ENCODE measurements at places on chromosomes 6 and 20.
A peak's percentile ranks its signal among the peaks of the same experiment; 100 is the strongest.

DNA sequence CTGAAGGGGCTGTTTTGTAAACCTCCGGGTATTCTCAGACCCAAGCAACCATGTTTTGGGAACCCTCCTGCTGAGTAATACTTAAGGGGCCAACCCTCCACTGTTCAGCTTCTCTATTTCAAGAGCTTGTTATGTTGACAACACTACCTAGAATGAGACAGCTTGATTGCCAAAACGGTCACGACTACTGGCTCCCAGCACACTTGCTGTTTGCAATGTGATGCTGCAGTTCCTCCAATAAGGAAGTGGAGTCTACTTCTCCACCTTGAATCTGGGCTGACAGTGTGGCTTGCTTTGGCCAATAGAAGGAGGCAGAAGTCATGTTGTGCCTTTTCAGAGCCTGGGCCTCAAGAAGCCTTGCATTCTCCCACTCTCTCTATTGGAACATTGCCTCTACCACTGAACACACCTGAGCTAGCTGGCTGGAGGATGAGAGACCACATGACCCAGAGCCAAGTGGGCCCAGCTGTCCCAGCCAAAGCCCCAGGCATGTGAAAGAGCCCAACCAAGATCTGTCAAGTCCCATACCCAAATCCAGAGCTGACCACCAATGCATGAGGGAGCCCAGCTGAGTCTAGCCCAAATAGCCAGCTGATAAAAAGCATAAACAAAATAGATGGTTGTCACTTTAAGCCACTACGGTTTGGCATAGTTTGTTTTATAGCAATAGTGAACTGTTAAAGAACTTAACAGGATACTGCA, 108.0 kb downstream of the PRND start:
- DNase-seq, result no peak

GRCh38 chr6:4272996-4273395, 137.6 kb upstream of the ECI2 start:
- DNase-seq, result no peak

DNA sequence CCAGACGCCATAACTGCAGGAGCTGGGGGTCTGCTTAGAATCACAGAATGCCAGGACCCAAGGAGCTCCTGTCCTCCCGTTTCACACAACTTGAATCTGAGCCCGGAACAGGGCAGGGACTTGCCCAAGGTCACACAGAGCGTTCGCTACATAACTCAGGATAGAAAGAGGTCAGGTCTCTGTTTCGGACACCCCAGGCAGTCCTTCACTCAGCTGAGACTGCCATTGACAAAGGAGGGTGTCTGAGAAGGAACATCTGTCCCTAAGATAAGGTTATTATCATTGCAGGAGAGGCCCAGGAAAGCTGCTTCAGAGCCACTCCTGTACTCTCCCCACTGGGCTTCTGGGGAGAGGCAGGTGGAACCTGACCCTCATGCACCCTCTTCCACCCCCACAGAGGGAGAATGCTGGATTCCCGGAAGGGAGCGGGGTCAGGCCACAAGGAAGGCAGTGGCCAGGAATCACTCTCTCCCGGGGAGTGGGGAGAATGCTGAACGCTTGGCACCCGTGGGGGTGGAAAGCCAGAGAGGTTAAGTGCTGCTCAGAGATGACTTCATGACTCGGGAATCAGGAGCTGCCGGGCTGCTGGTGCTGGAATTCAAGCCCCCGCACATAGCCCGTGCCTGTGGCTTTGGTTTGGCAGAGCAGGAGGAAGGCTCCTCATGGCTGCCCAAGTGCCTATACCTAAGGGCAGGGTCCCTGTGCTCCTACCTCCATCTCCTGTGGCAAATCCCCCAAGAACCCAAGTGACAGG, 10.7 kb downstream of the SDC4 start:
- peak; percentile 98 for DNase-seq

- no peak for DNase-seq
These were observed 922.8 kb upstream of the GJE1 start for GRCh38 chr6:141209890-141210289.

DNA sequence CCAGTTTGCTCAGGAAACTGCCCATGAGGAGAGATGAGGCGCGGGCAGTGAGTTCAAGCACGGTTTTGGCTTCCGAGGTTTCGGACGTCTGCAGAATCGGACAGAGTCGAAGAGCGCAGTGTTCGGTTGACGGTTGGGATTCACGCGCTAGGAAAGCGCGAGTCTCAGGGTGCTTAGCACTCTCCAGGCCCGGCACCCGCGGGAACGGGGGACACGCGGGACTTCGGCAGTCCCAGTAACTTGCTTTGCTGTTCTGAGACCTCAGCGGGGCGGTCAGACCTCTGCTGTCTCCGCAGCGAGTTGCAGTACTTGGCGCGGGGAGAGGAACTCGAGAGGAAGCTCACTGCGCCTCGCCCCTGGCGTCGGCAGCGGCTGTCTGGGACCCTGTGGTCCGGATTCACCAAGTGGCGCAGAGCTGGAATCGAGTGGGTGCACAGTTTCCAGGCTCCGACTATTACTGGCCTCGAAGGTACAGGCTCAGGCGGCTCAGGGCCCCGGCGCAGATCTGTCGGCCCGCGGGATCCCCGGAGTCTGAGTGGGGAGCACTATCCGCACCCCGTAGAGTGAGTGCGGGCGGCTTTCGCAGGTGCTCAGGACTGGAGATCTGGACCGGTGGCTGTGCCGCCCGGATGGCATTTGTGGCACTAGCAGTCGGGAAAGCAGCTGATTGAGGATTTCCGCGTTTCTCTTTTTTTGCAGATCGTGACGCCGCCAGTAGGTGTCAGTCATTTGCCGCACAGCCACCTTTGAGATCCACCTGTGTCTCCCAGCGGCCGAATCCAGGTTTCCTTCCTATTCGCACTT, at the start of gene POM121L2:
TSS of gene POM121L2 (minus strand) at position 128 of the 804 bp plus-strand sequence. CDS start at position 25, 103 bp downstream.
- peak; percentile 48 for DNase-seq

DNA sequence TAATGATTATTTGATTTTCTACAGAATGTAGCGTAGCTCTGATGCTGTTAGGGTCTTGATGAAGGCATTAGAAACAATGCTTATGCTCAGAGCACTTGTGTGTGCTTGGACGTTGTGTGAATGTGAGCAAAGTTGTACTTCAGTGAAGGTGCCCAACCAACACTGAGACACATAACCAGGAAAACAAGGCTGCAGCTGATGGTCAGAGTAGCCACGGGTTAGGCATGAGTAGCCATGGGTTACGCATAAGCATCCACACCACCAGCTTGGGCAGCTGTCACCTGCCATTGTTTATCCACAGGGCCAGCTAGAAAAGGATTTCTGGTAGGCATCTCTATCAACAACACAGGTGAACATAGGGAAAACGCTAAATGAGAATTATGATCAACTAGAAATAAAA, 326.6 kb downstream of the NRN1 start:
- DNase-seq, result no peak

DNA sequence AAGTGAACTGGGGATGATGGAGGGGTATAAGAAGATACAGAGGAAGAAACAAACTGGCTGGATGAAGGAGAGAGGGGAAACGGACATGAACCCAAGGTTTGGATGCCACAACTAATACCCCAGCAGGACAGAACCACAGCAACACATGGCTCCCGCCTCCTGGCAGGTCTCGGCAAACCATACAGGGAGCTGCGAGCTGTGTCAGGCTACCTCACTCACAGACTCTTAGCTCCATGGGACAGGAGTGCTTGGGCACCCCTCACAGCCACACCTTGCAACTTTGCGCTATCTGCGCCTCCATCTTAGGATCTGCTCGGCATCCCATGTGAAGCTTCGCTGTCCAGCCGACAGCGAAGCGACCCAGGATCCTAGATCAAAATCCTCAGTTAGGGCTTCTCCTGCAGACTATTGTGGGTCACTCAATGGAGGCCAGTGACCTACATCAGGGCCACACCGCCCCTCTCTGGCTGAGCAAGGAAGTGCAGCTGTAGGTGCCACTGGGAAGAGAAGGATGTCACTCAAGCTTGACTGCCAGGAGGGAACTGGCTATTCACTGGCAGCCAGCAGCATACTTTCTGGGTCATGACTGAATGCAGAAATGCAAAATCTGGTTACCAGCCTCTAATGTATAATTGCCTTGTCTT, 174.4 kb upstream of the RIN2 start:
- peak; percentile 68 for DNase-seq

DNA sequence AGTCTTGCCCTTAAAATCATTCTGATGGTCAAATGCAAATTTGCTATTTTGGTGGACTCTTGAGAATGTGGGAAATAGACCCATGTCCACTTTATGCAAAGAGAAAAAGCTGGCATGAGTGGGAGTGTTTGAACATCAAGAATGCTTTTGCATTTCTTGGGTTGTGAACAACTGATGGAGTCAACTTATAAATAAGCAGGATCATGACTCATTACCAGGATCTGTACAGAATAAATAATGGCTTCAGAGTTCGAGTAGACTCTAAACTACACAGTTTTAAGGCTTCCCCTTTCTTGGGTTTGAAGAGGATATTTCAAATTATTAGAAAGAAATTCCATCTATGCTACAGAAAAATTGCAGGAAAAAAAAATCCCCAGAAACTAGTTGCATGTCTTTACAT, 195.5 kb downstream of the EYA4 start:
- DNase-seq, result no peak

- no peak for DNase-seq
These were observed 95.7 kb downstream of the LY86 start for GRCh38 chr6:6683969-6684833.

DNA sequence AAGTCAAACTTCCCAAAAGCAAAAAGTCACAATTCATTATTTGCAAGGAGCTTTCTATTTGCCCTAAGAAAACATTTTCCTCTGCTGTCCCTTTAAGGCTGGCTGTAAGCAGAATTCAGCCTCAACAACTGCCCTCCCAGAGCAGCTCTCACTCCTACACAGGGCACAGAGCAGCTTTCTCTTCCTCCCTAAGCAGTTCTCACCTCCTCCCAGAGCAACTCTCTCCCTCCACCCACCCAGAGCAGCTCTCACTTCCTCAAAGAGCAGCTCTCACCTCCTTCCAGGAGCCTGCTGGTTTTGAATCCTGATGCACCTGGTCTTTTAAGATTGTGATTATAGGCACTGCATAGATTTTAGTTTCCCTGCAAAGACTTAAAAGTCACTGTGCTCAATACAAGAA, 120.6 kb upstream of the TMEM181 start:
- DNase-seq, result no peak

DNA sequence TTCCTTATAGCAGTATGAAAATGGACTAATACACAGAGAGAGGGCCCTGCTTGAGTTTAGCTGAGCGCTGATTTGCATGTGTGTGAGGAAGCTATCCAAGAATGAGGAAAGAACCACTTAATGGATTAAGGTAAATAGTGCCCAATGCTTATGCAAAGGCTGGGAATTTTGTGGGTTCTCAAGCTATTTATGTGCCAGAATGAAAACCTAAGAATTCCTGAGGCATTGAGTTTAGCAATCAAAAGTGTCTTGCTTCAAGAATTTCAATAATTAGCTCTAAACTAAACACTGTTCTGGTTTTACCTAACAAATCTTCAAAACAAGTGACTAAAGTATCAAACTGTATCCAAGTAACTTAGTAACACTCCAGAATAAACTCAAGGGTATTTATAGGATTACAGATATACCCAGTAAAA, 7.0 kb upstream of the OR14J1 start:
- no peak for DNase-seq

GRCh38 chr6:3258201-3258600, 546 bp upstream of the PSMG4 start:
- DNase-seq, result no peak

DNA sequence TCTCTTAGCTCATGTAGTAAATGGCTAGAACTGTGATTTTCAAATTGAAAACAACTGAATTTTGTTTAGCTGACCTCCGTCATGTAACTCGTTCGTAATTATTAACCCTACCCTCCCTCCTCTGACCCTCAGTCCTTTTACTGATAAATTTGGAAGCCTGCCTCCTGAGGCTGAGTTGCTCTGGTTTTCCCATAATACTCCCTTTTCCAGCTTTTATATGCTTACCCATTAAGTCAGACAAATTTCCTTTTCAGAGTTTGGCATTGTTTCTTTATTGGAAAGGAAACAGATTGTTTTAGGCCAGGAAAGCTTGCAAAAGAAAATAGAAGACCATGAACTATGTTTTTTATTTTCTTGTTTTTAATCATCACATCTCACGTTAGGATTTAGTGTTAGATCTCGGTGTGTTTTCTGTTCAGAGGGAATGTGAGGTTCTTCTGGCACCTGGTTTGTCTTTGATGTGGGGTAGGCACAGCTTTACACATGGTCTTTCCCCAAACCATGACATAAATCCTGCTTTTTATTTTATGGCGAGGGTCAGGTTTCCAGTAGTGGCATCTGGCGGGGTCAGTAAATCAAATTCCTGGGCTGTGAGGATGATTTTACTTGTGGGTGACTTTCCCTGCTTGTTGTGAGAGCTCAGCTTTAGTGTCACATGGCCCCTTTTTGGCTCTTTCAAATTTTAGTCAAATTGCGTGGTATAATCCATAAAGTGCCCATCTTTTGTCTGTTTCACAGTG, 24.5 kb downstream of the PLCB4 start:
- DNase-seq, result peak; percentile 45

- DNase-seq, result peak; percentile 60
These were observed 3.3 kb downstream of the CEBPB start for GRCh38 chr20:50193836-50194421.

GRCh38 chr20:24533449-24533848, 64.0 kb downstream of the SYNDIG1 start:
- no peak for DNase-seq

- no peak for DNase-seq
These were observed 8.0 kb downstream of the CSE1L start for GRCh38 chr20:49054056-49054643.

- DNase-seq, result peak; percentile 62
These were observed 18.1 kb upstream of the SLC9A8 start for GRCh38 chr20:49794336-49795134.

- DNase-seq, result peak; percentile 72
These were observed 15.4 kb downstream of the FOXC1 start for GRCh38 chr6:1624851-1625781.

GRCh38 chr20:49280463-49281058, 2.7 kb upstream of the ZNFX1 start:
- DNase-seq, result no peak

GRCh38 chr20:50634191-50634590, 57.2 kb downstream of the RIPOR3 start:
- no peak for DNase-seq

DNA sequence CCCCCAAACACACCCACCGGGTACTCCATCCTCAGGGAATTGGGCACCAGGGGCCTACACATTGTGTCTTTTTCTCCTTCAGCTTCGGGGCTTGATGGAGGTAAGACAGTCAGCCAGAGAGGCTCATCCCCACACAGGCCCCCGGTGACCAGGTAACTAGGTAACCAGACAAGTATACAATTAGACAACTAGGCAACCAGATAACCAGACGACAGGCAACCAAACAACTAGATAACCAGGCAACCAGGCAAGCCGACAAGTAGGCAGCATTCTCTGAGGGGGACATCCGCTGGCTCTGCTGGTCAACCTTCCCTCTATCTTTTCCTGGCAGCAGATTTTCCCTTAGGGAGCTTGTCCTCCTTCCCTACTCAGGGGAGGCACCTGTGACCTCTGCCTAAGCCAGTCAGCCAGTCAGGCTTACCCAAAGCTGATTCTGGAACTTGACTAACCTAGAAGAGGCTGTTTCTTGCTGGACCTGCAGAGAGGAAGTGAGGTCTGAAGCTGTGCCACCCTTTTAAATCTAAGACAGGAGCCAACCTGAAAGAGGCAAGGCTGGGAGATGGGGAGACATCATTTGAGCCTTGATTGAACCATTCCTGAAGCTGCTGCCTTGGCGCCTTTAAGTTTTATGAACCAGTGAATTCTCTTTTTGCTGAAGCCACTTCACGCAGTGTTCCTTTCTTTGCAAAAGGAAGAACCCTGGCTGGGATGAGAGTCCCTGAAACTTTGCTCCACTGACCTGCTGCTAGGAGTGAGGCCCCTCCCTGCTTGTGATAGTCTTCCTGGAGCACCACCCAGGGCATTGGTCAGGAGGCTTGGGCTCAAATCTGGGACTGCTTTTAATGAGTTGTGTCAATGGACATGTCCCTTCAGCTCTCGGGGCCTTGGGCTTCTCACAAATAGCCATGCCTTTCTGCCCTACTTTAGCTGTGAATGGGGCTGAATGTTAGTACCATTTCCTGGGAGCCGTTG, 96.4 kb upstream of the RNF24 start:
- DNase-seq, result no peak
